NAMALWA (cell line): ENCODE measurements at places on chromosomes 16 and 17.

DNA sequence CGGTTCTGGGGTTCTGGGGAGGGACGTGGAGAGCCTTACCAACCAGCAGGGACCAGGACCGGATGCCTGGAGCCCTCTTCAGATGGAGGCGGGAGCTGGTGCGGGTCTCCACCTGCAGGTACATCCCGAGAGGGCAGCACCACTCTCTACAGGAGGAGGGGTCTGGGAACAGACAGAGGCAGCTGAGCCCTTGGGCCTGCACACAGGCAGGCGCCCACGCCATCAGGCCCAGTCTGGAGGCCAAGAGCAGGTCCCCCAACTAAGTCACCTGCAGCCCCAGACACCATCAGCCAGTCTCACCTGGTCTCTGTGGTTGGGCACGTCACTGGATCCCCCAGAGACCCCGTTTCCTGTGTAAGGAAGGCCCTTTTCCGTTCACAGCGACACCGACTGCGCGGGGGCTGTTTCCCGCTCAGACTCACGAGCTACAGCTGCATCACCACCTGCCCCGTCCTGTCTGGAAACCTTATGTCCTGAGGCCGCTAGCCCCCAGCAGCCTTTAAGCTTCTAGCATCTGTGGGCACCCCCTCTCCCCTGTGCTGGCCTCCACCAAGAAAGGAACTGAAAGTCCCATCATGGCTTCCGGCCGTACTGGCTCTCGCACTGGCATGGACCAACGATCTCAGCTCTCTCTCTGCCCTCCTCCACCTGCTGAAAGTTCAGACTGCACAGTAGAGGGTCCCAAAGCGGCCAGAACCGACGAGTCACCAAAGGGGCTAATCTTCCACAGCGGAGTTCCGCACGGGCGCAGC, 1.2 kb downstream of the CYBC1 start:
- DNase-seq = peak; percentile 98

DNA sequence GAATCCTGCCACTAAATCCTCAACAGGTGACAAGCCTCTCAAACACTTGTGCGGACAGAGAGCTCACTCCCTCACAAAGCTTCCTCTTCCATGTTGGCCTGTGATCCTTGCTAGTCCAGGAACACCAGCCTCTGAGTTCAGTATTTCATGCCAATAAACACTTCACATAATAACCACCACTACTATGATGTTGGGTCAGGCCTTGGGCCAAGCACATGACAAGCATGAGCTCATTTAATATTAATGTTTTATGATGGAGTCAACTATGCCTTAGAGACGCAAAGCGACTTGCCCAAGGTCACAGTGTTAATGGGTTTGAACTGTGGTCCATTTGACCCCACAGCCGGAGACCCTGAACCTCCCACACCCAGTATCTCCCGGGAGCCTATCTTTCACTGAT, 129.1 kb downstream of the GAS7 start:
- no peak for DNase-seq

DNA sequence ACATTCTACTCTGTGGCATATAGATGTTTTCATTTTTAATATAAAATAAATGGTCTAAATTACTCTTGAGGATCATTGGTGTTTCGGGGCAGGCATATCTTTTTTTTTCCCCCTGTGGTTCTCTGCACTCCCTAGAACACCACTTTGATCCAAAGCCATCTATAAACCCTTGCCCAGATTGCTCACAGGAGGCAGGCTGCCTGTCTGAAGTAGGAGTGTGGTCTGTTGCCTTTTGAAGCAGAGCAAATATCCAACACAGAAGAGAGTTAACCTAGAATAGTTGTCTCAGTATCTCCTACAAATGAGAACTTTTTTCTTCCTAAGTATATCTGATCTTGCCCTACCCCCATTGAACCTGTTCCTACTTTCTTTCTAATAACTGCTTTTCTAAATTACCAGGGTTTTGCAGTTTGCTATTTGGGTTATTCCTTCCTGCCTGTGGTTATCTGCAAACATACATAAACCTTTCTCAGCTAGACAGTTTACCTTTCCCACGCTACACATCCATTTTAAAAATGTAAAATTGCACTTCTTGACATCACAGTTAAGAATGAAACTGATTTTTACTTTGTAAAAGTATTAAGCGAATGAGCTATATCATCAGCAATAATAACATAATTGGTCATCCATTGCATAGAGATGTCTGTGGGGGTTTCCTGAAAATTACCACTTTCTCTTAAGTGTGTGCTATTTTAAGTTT, 4.7 kb upstream of the CMTM1 start:
- no peak for DNase-seq

DNA sequence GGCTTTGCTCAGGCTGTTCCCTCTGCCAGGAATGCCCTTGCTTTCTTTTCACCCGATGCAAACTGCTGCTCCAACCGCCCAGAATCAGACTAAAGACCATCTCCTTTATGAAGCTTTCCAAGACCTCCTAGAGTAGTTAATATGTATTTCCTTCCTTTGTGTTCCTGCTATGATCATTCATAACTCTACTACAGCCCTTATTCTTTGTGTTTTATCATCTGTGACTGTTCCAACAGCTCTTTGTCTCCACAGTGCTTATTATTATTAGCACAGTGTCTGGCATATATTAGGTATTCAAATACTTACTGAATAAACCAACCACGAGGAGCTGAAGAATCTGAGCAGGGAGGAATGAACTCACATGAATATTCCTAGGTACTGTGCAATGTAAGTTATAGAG, 7.6 kb downstream of the PSME3IP1 start:
- no peak for DNase-seq

DNA sequence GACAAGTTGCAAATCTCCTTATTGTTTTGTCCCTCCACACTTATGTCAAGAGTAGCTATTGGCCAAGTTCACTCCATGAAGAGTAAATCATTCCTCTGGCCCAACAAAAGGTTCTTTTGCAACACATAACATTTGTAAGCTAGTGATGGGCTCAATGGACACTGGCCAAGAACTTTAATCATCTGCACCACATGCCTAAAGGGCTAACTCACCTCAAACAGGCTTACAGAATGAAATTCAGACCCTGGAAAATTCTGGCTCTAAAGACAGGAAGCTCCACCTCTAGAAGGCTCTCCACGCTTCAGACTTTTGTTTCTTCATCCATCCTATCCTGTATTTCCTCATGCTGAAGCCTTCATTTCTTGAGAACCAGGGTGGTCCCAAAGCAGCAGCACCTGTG, 10.9 kb upstream of the ANKFN1 start:
- no peak for DNase-seq

DNA sequence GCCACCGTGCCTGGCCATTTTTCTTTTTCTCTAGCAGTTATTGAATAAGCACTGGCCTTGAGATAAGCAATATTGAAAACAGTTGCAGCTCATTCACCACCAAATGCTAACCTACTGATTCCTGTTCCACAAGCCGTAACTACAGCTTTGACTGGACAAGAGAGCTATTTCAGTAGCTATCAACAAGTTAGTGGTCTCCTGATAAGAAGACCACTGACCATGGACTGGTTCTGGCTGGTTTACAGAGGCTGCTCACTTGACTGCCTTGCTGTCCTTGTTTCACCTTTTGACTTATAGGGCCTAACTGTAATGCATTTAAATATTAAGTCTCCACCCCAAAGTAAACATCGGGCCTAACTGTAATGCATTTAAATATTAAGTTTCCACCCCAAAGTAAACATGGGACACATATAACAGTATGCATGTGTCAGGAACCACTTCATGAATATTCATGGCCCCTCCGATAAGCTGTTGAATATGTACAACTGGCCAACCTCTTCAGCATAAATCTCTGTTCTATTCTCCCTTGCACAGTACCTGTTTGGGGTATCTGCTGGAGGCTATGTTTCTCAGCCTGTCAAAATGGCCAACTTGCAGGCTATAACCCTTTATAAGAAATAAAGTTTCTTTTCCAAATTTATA, 94.1 kb downstream of the USP32 start:
- no peak for DNase-seq

- no peak for DNase-seq
Observed at GRCh38 chr17:3748576-3748975, 24.9 kb downstream of the HASPIN start.

GRCh38 chr16:83849421-83849820, 41.6 kb downstream of the HSBP1 start:
- no peak for DNase-seq
